Activated CD4-positive, CD25-positive, alpha-beta regulatory T cell (primary cell): ENCODE measurements at places on chromosomes 5 and 9.

DNA sequence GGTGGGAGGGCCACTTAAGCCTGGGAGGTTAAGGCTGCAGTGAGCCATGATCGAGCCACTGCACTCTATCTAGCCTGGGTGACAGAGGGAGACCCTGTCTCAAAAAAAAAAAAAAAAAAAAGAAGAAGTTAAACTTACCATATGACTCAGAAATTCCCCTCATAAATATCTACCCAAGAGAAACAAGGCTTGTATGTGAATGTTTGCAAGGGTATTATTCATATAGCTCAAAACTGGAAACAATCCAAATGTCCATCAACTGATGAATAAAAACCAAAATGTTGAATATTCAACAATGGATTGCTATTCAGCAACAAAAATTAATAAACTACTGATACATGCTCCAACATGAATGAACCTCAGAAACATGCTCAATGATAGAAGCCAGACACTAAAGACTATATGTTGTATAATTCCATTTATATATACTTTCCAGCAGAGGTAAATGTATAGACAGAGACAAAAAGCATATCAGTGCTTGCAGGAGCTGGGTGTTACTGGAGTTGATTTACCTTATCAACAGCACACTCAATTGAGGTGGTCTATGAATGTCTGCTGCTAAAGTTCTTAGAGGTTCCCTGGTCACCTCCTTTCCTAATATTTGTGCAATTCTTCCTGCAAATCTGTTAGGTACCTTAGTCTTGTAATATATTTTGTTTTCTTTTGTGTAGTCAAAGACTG, 5.3 kb upstream of the SREK1 start:
- DNase-seq, result no peak

DNA sequence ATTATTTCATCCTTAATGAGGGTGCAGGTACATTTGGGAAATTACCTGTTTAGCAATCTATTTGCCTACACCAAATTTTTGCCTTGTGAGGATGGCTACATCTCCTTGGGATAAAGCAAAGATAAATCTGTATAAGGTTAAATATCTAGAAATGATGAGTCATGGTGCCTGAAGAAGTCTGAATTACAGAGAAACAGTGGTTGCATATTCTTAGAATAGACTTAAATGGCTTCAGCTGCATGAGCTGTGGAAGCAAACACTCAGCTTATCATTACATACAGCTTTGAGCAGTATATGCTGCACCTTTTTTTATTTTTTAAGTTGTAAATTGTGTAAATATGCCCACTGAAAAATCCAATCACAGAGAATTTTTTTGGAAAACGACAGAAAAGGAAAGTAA, 153.5 kb downstream of the RAPGEF6 start:
- no peak for DNase-seq

GRCh38 chr5:172802567-172803176, 31.4 kb upstream of the ERGIC1 start:
- DNase-seq, result no peak

DNA sequence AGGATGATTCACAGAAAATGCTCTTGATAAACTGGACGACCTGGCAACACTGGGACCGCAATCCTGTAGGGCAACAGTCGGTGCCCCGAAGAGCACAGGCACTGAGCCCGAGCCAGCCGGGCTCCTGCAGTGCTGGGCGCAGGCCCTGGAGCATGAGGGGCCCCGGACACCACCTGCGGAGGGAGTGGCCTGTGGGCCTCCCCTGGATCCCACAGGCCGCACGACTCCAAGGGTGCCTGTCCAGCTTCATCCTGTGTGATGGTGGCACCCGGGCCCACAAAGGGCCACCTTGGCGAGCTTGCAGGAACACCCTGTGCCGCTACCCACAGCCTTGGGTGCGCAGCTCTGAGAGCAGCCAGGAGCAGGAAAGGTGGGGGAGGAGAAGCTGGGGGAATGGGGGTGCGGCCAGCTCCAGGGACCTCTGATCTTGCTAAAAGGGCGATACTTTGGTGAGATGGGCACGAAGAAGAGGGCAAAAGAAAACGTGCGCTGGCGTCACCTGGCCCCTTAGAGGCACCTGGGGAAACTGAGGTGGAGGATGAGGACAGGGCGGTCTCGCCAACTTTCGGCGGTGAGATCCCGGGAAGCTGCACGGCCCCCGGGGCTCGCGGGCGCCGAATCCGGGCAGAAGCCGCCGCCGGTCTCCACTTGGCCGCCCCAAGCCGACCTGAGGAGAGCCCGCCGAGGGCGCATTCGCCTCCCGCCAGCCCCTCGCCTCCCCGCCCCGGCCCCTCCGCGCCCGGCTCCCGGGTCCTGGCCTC, 722 bp downstream of the TBC1D9B start:
- DNase-seq, result no peak

DNA sequence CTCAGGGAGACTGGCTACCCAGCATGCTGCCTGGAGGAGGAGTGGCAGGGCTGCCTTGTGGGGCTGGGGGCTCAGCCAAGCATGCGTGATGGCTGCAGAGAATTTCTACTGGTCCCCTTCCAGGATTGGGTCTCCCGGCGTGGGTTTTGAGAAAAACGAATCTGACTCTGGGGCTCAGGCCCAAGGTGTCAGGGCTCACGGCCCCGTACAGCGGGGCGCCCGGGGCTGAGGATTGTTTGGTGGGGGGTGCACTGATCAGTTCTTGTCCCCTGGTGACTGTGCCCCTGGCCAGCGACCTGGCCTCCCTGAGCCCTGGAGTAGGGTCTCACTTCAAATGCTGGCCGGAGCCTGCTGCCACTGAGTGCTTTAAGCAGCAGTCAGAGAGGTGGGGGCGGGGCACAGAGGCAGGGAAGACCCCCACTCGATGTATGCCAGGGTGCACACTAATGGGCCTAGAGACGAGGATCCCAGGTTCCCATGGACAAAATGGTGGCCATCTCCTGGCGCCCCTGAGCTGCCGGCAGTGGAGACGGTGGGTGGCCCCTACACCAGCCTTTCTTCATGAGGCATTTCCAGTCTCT, 45.5 kb upstream of the RNU6ATAC start:
- no peak for DNase-seq

DNA sequence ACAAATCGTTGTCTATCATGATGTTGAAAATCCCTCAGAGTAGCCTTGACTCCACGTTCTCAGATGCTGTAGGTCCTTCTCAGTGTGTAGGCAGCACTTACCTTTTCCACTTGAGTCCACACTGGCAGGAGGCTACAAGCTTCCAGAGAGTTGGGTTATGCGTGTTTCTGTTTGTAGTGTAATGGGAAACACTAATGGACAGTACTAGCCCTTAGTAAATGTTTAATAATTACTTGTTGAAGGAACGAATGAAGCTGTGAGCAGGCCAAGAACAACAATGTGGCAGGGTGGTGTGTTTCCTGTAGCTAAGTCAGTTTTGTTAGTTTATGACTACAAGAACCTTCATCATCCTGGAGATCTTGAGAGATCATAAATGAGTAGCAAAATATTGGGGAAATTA, 83.5 kb downstream of the ARHGAP26 start:
- no peak for DNase-seq

DNA sequence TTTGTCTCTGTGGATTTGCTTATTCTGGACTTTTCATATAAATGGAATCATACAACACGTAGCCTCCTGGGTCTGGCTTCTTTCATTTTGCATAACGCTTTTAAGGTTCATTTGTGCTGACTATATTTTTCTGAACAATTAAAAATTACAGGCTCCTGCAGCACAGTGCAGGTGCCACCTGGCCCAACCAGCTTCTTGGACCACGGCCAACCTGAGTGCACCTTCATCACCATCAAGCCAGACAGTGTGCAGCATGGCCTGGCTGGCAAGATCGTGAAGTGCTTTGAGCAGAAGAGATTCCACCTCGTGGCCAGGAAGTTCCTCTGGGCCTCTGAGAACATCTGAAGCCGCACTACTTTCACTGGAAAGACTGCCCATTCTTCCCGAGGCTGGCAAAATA, 53.5 kb upstream of the COL15A1 start:
- DNase-seq, result no peak

GRCh38 chr5:7683753-7684152, 167.2 kb downstream of the CFAP90 start:
- no peak for DNase-seq
